ENCODE measurements at places on chromosomes 1 and 21.

DNA sequence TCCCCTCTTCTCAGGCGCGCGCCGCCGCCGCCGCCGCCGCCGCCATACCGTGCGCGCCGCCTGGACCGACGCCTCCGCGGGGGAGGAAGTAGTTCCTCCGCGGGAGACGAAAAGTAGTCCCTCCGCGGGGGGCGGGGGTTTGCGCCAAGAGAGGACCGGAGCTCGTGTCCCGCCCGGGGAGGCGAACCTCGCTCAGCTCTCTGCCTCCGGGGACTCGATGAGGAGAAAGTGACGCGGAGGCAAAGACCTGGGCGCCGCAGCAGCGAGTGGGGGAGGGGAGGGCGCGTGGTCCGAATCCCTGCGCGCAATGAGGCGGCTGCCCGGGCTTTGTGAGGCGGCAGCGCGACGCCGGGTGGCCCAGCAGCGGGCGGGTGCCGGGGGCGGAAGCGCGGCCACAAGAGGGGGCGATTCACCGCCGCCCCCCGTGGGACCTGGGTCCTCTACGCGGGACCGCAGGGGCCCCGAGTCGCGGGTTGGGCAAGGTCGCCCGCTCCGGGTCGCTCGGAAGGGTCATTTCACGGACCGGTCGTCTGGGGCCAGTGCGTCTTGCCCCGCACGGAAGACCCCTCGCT, at the start of gene BRWD1:
BRWD1 (minus strand) TSS at position 62 of the 572 bp plus-strand sequence. CDS start 141 bp downstream, outside the sequence.
- DNase-seq: peak; percentile 60

GRCh38 chr1:17545356-17545755, 5.9 kb downstream of the ARHGEF10L start:
- DNase-seq: no peak

DNA sequence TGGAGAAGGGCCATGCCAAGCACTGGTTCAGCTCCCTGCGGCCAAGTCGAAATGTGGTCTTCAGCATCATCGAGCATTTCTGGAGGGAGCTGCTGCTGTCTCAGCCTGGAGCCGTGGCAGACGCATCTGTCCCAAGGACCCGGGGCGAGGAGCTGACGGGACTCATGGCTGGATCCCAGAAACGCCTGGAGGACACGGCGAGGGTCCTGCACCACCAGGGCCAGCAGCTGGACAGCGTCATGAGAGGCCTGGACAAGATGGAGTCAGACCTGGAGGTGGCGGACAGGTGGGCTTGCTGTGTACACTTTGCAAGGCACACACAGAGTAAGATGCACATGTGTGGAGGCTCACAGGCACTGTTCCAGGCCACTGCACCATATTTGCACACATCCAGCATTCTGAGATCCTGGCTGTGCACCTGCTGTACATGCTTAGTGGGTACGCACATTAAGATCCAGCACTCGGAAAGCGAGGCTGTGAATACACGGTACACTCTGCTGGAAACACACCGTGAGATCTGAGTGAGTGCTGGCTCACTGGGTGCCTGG, 12.8 kb downstream of the SNAP47 start:
- no peak for DNase-seq

DNA sequence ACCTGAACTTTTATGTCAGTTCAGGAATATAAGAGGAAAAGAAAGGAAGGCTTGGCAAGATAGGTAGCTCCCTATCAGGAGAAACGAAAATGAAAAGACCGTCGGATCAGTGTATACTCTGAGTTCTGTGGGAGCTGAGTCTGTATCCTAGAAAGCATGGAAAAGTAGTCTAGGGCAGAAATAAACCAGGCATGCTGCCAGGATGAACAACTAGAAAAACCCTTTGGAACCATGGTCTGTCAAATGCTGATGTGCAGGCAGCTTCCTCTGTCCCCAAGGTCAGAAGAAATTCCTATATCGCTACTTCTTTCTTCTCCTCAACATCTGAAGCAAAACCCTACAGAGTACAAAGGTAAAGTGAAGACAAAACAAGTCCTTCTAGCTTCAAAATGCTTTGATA, 268.8 kb downstream of the ST6GALNAC3 start:
- no peak for DNase-seq

DNA sequence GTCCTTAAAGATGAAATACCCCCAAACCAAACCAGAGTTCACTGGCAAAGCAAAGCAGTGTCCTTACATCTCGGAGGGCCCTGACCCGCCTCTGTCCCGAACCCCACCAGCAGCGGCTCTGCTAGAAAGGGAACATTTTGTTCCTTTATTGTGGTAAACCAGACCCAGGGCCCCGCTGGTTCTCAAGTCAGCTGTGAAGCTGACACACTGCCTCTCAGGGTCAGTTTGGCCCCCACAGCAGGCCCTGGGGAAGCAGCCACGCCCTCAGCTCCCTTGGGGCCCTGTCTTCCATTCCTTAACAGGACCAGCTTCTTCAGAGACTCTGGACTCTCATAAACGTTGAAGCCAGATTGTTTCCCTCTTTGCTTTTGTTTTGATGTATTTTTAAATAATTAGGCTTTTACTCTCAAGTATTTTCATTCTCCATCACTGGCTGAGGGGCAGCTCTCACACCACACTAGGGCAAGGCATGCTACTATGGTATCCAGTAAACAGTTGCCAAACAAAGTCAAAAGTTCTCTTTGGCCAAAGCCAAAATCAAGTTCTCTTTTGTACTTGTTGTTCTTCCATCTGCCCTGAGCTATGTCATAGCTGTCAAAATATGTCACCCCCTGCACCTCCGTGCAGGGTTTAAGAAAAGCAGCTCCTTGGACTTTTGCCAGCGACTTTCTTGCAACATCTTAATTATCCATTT, 61.1 kb upstream of the ANGPTL1 start:
- no peak for DNase-seq

- no peak for DNase-seq
Observed at GRCh38 chr1:53335661-53336060, 7.8 kb upstream of the LRP8 start.

DNA sequence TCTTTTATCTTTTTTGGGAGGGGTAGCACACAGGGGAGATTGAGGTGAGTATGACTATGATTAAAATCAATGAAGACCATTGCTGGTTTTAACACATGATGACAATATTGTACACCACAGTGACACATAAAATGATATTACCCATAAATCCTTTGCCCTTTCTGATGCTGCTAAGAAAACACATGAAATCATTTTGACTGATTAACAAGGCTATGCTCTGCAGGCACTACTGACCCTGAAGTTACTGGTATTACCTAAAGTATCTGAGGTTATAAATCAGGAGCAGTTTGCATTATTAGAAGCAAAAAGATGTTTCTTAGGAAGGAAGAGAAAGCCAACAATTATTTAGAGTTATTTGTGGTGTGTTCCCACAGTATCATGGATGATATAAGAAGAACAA, 701.2 kb upstream of the PTBP2 start:
- DNase-seq: no peak
